Erythroblast (primary cell): ENCODE measurements at places on chromosomes 6 and 20.

DNA sequence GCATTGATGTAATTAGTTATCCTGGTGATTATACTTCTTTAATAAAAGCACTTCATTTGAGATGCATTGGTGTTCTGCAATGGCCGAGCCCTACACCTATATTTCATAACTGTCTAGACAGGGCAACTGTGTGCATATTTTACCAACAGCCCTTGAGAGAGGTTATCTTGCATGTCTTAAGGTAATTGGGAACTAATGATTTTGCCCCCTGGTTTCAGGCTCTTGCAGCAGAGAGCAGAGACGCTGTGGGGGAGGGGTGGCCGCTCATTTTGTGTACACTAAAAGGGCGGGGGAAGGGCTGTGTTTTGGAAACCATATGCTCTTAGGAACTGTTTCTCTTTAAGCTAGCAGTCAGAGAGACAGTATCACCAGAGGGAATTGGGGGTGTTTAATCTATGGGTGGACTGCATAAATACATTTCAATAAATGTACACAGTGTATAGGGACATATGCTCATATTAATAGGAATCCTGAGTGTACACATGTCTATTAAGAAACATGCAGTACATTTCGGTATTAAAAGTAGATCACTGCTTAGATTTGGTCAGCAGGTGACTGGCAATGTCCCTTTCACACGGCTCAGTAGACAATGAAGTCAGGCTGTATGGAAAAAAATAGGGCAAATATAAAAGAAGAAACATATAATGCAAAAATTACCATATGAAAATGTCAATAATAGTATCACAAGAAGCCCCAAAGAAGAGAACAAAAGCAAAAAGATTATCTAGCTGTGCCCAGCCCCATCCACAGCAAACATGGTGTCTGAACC lies 402.9 kb upstream of the CITED2 start:
- peak; percentile 18 for DNase-seq

GRCh38 chr6:126824226-126824625 lies 294.2 kb upstream of the RSPO3 start:
- DNase-seq, result no peak

DNA sequence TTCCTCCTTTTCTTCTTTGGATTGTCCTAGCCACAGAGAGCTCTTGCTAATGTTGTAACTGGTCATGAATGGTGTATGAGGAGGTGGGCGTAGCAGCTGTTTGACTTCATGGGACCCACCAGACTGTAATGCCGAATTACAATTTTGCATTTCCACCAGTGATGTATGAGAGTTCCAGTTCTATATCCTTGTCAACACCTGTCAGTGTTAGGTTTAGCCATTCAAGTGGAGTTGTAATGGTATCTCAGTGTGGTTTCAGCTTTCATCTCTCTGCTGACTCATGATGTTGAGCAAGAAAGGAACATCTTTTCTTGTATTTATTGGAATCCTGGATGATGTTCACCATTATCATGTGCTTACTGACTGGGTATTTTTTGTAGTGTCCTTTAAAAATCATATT lies 5.1 kb downstream of the IGF2R start:
- DNase-seq, result peak; percentile 67

DNA sequence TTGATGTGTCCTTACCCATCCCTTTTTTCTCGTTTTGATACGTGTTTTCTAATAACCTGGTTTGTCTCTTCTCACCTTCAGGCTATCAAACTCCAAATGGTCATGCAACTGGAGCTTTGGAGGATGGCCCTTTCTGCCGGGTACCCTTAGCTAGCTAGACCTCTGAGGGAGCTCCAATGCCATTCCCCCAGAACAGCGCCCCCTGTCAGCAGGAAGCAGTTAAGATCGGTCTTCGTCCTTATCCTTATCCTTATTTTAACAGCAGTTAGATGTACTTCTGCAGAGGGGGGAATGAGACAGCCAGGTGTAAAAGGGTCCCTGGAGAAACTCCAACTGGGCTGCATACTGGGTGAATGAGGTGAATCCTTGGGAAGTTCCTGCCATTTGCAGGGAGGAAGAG lies 37.2 kb downstream of the SEL1L2 start:
- DNase-seq, result peak; percentile 20

- peak; percentile 62 for DNase-seq
Observed at GRCh38 chr6:30743099-30744053, 889 bp upstream of the FLOT1 start.

- no peak for DNase-seq
Observed at GRCh38 chr6:10610289-10610688, 84.1 kb downstream of the C6orf52 start.

- DNase-seq, result no peak
Observed at GRCh38 chr20:52959125-52959524, 13.0 kb upstream of the TSHZ2 start.

DNA sequence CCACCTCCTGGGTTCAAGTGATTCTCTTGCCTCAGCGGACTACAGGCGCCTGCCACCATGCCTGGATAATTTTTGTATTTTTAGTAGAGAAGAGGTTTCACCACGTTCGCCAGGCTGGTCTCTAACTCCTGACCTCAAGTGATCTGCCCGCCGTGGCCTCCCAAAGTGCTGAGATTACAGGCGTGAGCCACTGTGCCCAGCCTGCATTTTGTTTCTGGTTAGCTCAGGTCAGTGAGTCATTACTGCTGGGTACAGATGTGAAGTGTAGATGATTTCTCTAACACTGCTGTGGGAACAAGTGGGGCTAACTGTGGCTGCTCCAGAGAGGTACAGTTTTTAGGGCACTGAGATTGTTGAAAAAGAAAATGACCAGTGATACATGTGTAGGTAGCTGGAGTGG lies 188.6 kb downstream of the PRL start:
- no peak for DNase-seq

DNA sequence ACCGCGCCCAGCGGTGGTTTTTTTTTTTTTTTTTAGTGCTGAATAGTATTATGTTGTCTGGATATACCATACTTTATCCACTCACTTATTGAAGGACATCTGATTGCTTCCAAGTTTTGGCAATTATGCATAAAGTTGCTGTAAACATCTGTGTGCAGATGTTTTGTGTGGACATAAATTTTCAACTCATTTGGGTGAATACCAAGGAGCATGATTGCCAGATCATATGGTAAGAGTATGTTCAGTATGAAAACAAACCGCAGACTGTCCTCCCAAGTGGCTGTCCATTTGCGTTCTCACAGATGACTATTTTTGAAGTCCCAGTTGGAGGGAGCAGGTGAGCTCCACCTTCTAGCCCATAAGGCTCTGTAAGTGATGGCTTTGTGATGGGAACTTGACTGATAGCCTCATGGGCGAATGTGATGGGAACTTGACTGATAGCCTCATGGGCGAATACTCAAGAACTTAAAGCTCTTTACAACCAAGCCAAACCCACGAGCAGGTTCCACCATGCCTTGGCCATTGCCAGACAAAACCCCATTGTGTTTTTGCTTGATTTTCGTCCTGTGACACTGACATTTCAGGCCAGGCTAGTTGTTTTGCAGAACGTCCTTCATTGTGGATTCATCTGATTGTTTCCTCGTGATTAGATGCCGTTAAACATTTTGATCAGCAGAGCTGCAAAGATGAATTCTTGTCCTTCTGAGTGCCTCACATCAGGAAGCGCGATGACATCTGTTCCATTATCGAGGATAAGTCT lies 51.0 kb downstream of the ZBTB2 start:
- DNase-seq, result no peak

DNA sequence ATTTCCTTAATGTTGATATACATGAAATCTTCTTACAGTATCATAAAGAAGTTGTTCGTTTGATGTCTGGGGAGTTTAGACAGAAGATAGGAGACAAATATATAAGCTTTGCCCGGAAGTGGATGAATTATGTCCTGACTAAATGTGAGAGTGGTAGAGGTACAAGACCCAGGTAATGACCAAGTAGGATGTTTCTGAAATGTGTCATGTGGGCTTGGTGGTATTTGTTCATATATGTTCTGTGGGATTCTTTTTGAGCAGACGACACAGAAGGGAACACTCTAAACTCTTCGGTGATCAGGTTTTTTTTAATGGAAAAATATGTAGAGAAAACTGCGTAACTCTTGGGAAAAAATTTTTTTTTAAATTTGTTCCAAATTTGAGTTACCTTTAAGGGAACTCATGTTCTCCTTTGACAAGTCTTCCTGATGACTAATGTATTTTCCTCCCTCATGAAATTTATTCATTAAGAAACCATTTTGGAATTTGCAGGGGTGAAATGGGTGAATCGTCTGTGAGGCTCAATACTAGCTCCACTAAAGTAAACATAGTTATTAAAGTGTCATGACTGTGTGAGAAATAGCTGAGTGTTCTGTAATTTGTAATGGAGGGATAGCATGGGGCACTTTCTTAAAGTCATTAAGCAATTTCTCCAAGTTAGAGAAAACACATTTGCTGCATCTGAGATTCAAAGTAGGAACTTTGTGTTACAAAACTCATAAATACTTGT lies 100.6 kb downstream of the MAP3K4 start:
- no peak for DNase-seq

DNA sequence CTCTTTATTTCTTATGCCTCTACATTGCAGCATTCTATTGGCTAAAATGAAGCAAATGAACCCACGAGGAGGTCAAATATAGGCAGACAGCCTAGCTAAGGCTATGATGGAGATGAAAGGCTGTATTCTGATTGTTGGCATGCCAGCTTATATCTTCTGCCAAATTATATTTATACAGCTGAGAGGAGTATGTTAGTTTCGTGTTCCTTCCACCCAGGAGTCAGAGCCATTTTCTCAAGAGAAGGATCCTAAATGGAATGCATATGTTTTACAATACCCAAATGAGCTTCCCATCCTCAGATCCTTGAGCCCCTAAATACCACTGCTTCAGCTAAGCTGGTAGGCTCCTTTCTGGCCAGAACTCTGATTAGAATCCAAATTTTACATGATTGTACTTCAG lies 178.4 kb upstream of the HDDC2 start:
- DNase-seq, result no peak

- no peak for DNase-seq
Observed at GRCh38 chr6:108655806-108656651, 95.3 kb downstream of the FOXO3 start.

GRCh38 chr6:137416376-137417109 lies 77.7 kb downstream of the OLIG3 start:
- no peak for DNase-seq

DNA sequence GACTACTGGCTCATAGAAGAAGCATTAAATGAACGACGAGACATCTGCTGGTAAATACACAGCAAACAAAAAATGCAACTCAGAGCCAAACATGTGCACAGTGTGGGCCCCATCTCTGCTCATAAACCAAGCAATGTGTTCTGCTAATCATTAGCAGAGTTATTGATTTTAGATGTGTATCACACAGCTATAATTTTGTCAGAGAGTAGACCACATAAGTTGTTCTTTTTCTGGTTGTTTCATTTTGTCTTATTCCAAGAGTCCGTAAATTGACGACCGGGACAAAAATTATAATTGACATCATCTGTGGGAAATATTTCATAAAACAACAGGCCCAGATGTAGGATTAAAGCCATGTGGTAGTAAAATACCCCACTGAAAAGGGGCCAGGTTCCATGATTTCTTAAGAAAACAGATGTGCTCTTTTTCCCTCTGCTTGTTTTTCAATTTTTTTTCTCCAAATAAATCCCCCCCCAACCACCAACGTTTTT lies 423.6 kb downstream of the HAO1 start:
- no peak for DNase-seq

DNA sequence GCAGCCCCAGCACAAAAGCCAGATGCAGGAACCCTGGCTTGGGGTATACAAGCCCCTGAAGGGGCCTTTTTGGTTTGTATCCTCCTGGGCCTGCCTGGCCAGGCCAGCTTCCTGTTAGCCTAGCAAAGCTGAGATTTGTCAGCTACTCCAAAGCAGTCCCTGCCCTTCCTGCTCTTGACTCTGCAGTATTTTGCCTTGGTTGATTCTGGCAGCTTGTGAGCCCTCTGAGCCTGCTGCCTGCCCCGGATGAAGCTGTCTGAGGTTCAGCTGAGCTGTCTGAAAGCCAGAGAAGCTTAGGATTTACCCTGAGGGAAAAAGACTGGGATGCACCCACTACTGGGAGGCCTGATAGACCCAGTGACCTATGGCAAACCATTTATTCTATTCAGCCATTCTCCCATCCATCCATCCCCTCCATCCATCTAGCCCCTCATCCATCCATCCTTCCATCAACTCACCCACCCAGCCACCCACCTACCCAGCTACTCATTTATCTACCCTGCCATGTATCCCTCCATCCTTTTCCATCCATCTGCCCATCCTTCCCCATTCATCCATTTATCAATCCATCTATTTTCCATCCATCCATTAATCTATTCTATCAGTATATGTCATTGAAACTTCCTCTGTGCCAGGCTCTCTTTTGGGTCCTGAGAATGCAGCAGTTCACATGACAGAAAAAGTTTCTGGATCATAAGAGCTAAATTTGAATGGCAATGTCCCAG lies 307.5 kb downstream of the DHX35 start:
- no peak for DNase-seq

GRCh38 chr20:3250091-3250504 lies 11.1 kb upstream of the SLC4A11 start:
- peak; percentile 31 for DNase-seq

- no peak for DNase-seq
Observed at GRCh38 chr20:33648396-33649004, 13.6 kb upstream of the C20orf144 start.

DNA sequence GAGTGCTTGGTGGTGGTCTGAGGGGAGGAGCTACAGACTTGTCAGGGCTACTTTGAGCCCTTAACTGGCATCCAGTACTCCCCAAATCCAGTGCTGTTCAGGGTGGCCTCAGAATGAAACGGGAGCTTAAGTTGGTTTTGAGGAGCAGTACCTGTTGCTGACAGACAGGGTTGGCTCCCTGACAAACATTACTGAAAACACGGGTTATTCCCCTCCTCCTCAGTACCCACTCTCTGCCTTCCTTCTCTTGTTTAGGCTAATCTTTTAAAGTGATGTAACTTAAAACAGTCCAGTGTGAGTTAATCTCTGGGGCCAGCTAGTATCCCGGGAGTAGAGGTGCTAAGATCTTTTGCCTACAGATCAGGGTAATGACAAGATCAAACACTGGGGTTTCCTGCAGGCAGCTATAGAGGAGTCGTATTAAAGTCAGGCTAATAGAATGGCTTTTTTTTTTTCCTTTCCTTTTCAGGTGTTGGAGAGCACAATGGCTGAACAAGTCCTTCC lies 3.7 kb downstream of the TNFAIP3 start:
- peak; percentile 5 for DNase-seq
